Adipose tissue (tissue), 3 donors: ENCODE measurements at places on chromosomes 4 and X. TPM values are rescaled to one million over a fixed set of nuclear protein-coding genes. Genes with fewer than 3 reads are reported as not detected.

IQSEC2 gene
- polyA plus RNA-seq: 5.6 TPM

SLC34A2 gene
- not detected for polyA plus RNA-seq

IL21 gene
- polyA plus RNA-seq: 1.1 TPM

HAUS7 gene
- 22.3 TPM for polyA plus RNA-seq

TLR10 gene
- polyA plus RNA-seq: 0.45 TPM

HERC5 gene
- 3.7 TPM for polyA plus RNA-seq

MAP3K15 gene
- polyA plus RNA-seq: 0.90 TPM

L1CAM gene
- polyA plus RNA-seq: 1.8 TPM

WAS gene
- 1.6 TPM for polyA plus RNA-seq

FGF5 gene
- not detected for polyA plus RNA-seq

ARMCX2 gene
- polyA plus RNA-seq: 8.4 TPM

GALNT7 gene
- 6.3 TPM for polyA plus RNA-seq

MGAT4D gene
- polyA plus RNA-seq: not detected

PAGE2B gene
- not detected for polyA plus RNA-seq
